ENCODE measurements at places on chromosomes 11 and 22. TPM values are rescaled to one million over a fixed set of nuclear protein-coding genes. Genes with fewer than 3 reads are reported as not detected.
A peak's percentile ranks its signal among the peaks of the same experiment; 100 is the strongest.

DNA sequence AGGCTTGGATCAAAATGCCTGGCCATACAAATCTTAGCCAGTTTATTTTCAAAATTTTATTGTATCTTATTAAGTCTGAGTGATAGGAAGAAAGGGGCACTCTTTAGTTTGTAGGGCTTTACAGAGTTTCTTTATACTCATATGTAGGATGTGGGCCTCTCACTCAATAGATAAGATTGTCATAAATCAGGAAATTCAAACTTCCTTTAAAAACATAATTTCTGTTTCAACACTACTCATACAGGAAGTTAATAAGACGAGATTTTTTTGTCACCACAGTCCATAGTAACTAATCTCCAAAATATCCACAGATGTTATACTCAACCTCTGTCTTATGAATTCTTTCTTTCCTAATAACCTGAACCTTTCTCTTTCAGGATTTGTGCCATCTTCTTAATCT, 13.3 kb upstream of the OR56B4 start:
- no peak overlapping the region for H3K4me3 ChIP-seq
- DNase-seq: no peak
- H3K27me3 ChIP-seq: no peaks in the 10 kb centered on the region
- no peaks in the 10 kb centered on the region for H3K4me1 ChIP-seq
- H3K36me3 ChIP-seq: no peaks in the 10 kb centered on the region

- H3K4me1 ChIP-seq: no peaks in the 10 kb centered on the region
- H3K36me3 ChIP-seq: no peaks in the 10 kb centered on the region
- no peak overlapping the region for H3K4me3 ChIP-seq
These were observed 27.8 kb downstream of the WEE1 start for GRCh38 chr11:9601037-9601875.

The CCDC89 gene
- 4.4 TPM for total RNA-seq

DNA sequence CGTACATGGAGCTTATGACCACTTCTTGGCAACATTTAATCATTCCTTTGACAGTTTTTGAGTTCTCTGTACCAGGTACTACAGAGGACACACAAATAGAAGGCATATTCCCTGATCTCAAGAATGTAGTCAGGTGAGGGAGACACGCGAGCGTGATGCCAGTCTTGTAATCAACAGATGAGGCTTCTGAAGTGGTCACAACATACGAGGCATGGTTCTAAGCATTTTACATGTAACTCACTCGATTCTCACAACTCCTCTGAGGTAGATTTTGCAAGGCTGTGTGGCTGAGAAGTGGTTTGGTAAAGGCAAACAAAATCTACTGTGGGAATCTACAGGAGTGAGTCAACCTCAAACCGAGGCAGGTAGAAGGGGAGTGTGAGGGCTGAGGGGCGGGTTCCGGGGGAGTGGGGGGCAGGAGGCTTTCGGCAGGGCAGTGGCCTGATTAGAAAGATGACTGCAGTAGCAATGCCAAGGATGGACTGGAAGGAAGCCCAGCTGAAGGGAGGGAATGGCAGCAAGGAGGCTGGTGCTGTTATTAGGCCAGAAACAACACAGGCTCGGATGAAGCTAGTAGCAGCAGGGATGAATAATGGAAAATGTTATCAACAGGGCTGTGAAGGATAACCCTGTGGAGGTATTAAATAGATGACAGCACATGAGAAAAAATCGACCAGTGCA, 63.8 kb downstream of the ST14 start:
- no peaks in the 10 kb centered on the region for H3K27me3 ChIP-seq
- no peaks in the 10 kb centered on the region for H3K36me3 ChIP-seq
- no peak overlapping the region for H3K4me3 ChIP-seq
- DNase-seq: no peak
- H3K27ac ChIP-seq: no peak overlapping the region

DNA sequence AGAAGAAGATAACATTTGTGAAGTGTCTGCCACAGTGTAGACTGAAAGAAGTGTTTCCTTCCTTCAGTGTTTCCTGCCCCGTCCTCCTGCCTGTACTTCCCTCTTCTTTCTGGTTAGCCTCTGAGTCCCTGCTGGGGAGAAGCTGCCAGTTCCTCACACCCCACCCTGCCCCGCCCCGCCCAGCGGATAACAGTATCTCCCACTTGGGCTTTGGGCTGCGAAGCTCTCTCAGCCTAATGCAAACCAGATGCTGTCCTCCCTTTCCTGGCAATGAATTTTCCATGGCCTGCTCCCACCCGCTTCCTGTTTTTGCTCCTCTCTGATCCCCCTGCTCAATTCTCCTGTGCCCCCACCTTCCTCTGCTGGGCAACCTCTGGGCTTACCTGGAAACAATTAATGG, 5.2 kb upstream of the RAB3IL1 start:
- no peaks in the 10 kb centered on the region for H3K27me3 ChIP-seq
- H3K36me3 ChIP-seq: no peaks in the 10 kb centered on the region
- peak overlapping the region; percentile 93 for H3K27ac ChIP-seq

DNA sequence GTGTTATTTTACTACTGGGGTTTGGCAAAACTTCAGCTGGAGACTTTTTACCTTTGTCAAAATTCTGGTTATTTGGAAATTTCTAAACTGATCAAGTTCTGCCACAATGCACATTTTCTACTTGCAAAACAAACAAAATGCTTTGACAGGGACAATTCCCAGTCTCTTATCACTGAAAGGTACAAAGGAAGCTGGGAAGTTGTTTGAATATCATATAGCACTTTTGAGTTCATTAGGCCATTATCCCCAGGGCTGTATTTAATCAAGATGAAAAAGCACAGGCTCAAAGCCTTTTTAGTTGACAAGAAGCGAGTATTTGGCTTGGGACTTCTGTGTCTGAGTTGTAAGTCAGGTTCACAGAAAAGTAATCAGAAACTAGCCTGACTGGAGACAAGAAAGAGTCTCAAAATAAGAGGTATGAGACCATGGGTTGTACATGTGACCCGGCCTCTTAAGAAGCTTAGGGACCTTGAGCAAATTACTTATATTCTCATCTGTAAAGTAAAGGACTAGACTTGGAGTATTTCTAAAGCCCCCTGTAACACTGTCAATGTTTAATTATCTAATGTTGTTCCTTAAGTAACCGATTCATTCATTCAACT, 2.9 kb upstream of the HORMAD2 start:
- no peaks in the 10 kb centered on the region for H3K27me3 ChIP-seq
- no peak overlapping the region for H3K4me3 ChIP-seq
- H3K4me1 ChIP-seq: no peaks in the 10 kb centered on the region
- no peak for DNase-seq

The ACER3 gene
- total RNA-seq: 58.9 TPM

DNA sequence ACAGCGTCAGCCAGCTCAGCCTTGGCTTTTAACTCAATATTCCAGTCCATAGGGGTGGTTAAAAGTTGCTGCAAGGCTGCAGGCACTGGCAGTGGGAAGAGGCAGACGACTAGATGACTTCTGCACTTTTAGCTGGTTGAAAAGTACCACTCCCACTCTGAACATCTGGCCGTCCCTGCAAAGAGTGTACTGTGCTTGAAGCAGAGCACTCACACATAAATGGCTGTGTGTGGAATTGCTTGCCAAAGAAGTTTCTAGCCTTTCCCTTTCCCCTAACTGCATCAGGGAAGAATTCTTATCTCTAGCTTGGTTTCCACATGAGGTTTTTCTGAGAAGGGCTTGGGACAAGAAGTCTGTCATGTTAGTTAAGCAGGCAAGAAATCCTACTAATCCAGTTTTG, 5.1 kb upstream of the PHLDB1 start:
- peaks cover 12% of the 10 kb centered on the region for H3K4me1 ChIP-seq
- no peaks in the 10 kb centered on the region for H3K36me3 ChIP-seq
- no peak overlapping the region for H3K4me3 ChIP-seq
- no peaks in the 10 kb centered on the region for H3K27me3 ChIP-seq
- H3K27ac ChIP-seq: peak overlapping the region; percentile 98

DNA sequence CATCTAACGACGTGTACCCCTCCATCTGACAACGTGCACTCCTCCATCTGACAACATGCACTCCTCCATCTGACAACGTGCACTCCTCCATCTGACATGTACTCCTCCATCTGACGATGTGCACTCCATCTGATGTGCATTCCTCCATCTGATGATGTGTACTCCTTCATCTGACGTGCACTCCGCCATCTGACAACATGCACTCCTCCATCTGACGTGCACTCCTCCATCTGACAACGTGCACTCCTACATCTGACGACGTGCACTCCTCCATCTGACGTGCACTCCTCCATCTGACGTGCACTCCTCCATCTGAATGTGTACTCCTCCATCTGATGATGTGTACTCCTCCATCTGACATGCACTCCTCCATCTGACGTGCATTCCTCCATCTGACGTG, 8.0 kb upstream of the IL17REL start:
- no peaks in the 10 kb centered on the region for H3K27me3 ChIP-seq
- H3K4me3 ChIP-seq: no peak overlapping the region
- H3K27ac ChIP-seq: no peak overlapping the region
- no peak for DNase-seq
- no peaks in the 10 kb centered on the region for H3K4me1 ChIP-seq

The TTLL1 gene
- total RNA-seq: 12.5 TPM

DNA sequence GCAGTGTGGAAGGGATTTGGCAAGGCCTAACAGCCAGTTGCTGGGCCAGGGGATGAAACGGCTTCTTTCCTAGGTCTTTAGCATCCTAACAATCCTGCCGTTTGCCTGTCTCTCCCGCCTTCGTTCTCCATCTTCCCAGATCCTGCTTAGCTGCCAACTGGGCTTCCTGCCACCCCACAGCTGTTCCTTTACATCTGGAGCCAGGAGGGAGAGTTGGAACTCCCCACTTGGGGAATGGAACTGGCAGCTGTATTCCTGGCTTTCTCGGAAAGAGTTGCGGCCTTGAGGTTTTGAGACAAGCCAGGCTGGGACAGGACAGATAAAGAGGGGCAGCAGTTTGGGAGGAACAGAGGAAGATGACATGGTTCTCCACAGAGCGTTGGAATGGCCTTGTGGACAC, 59.6 kb downstream of the ST3GAL4 start:
- peaks cover 15% of the 10 kb centered on the region for H3K4me1 ChIP-seq
- H3K27ac ChIP-seq: peak overlapping the region; percentile 83
- H3K4me3 ChIP-seq: no peak overlapping the region
- no peaks in the 10 kb centered on the region for H3K27me3 ChIP-seq
- DNase-seq: peak; percentile 96

DNA sequence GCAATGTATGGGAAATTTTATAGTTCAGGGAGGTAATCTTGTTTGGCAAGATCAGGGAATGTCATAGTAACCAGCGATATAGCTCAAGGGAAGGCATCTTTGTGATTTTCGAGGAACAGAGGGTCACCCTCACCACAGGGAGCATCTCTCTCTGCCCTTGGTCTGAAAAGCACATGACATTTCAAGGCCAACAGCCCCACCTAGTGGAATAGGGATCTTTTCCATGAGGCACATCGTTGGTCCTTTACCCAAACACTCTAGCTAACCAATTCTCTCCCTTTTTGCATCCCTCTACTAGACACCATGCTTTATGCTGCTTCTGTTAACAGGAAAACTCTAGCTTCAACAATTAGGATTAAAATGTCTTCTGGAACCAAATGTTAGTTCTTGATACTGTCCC, 179.0 kb downstream of the GRM5 start:
- no peaks in the 10 kb centered on the region for H3K4me1 ChIP-seq
- no peaks in the 10 kb centered on the region for H3K36me3 ChIP-seq
- no peak for DNase-seq

DNA sequence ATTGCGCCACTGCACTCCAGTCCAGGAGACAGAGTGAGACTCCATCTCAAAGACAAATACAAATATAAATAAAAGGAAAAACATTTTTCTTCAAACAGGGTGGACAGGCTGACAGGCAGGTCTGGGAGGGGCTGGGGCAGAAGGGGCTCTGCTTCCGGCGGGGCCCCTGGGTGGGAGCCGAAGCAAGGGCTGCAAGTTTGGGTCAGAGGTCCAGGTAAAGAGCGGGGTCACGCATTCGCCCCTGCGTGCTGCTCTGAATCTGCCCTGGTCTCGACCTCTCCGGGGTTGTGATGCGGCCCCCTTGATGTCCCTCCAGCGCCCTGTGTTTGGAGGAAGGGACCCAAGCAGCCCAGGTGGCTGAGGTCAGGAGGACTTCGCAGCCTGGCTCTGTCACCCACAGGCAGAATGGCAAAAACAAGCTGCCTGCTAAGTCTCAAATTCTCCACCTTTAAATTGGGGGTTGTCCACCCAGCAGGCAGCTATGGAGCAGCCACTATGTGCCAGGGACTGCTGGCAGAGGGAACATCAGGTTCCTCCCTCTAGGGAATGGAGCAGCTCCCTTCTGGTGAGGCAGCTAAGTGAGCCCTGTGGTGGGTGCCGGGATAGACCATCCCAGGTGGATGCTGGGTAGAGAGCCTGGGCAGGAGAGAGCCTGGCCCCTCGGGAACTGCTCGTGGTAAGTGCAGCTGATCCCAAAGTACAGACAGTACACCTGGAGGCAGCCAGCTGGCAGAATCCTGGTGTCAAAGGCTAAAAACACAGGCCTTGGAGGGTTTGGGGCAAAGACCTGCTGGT, 10.3 kb upstream of the PHF21B start:
- no peak overlapping the region for H3K4me3 ChIP-seq
- H3K4me1 ChIP-seq: no peaks in the 10 kb centered on the region
- no peaks in the 10 kb centered on the region for H3K36me3 ChIP-seq
- H3K27me3 ChIP-seq: no peaks in the 10 kb centered on the region

DNA sequence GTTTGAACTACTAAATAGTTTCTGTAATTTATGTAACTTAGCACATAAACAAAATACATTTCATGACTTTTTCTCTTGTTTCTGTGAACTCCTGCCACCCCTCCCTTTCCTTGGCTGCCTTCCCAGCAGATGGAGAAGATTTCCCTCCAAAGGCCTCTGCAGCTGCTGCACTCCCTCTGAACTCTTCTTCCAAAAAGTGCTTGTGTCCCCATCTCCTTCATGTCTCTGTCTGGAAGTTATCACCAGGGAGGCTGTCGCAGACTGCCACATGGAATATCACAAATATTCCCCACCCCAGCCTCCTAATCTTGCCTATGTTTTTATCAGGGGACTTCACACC, 1068.3 kb downstream of the OPCML start:
- no peak overlapping the region for H3K4me3 ChIP-seq
- H3K36me3 ChIP-seq: no peaks in the 10 kb centered on the region
- H3K27me3 ChIP-seq: no peaks in the 10 kb centered on the region
- H3K27ac ChIP-seq: no peak overlapping the region
- DNase-seq: no peak
- no peaks in the 10 kb centered on the region for H3K4me1 ChIP-seq

- H3K4me1 ChIP-seq: no peaks in the 10 kb centered on the region
- DNase-seq: no peak
- H3K27me3 ChIP-seq: no peaks in the 10 kb centered on the region
- H3K36me3 ChIP-seq: no peaks in the 10 kb centered on the region
- H3K27ac ChIP-seq: no peak overlapping the region
These were observed 2.1 kb downstream of the USP28 start for GRCh38 chr11:113873236-113873626.

Data from uterus (tissue), 4 donors.